ENCODE measurements at places on chromosomes 3 and 15.
A peak's percentile ranks its signal among the peaks of the same experiment; 100 is the strongest.

DNA sequence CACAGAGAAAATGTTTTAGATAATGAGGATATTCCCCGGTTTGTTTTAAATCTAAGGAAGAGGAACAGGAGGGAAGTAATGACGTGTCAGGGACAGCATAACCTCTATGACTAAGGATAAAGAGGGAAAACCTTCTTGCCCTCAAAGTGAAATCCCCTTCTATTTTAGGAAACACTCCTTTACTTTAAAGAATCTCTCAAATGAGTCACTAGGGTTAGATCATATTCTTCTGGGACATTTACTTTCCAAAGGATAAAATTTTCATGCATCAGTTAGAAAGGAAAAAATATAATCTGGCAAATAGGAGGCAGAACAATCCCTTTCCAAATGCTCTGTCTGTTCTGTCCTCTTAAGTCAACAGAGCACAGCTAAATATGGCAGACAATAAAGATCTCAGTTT is 43.2 kb upstream of the UBE2E2 start:
- DNase-seq = no peak

DNA sequence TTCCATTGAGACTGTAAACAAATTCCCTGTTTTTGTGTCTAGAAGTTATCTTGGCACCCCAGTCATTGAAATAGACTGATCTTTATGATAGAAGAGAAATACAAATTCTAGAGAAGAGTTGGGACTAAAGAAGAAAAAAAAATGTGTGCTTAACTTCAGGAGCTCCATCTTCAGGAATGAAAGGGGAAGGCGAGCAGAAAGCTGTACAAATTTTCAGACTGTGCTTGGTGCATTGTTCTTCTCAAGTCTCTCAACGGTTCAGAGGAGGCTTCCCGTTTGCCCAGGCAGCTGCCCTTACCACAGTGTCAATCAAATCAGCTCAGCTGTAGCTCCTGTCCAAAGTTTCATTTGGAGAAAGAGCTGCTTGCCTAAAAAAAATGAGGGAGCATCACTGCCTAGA is 41.7 kb downstream of the OXSM start:
- no peak for DNase-seq

DNA sequence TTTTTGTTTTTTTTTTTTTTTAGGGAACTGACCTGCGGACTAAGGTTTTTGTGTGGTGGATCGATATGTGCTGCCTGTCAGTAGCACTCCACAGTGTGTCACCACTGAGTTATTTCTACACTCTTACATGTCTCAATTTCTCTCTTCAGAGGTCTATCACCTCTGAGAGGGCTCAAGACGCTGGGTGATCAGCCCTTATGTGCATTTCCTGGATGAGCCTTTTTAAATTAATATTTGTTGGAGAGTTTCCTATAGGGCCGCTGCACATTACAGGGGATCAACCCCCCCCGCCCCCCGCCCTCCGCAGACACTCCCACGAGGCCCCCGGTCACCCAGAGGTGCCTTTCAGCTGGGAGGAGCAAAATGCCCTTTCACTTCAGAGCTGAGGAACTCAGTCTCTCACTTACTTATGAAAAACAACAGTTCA is 34.5 kb upstream of the AP4E1 start:
- DNase-seq = no peak

- no peak for DNase-seq
These were observed 3.2 kb upstream of the GABRG3 start for GRCh38 chr15:26967719-26968269.

- DNase-seq = no peak
These were observed 91.0 kb downstream of the SMAD3 start for GRCh38 chr15:67156426-67156825.

- no peak for DNase-seq
These were observed 195.7 kb downstream of the OCA2 start for GRCh38 chr15:27903405-27903804.

DNA sequence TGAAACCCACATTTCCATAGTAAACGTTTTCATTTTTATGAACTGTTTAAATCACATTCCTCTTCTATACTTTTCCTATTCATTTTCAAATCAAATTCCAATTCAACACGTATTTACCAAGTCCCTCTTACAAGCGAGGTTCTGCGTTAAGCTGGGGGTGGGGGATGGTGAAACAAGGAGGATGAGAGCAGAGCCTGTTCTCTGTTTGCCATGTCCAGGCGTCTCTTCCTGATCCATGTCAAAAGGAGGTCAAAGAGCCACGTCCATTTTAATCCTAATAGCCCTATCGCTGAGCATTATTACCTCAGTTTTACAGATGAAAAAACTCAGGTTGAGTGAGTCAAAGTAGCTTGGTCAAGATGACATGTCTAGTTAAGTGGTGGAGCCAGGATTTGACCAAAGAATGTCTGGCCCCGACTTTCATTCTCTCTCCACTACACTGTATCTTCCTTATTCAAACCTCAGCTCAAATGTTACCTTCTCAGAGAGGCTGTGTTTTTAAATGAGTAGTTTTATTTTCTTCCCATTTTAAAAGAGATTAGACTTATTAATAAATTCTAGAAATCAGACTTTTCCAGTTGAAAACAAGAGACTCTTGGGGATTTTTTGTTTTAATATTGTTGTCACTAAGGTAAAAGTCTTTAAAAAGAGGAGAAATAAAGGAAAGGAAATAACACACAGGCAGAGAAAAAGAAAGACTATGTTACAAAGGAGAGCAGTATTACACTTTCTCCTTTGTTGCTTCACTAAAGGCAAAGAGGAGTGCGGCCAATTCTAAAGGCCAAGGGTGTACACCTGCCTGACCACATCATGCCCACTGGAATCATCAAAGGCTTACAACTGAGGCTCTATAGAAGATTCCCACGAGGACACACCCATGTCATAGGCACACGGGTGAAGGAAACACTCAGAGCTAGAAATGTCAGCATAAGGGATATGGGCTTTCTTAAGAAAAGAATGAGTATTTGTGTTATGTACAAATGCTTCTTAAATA is 42.4 kb downstream of the MYO5A start:
- DNase-seq = no peak

DNA sequence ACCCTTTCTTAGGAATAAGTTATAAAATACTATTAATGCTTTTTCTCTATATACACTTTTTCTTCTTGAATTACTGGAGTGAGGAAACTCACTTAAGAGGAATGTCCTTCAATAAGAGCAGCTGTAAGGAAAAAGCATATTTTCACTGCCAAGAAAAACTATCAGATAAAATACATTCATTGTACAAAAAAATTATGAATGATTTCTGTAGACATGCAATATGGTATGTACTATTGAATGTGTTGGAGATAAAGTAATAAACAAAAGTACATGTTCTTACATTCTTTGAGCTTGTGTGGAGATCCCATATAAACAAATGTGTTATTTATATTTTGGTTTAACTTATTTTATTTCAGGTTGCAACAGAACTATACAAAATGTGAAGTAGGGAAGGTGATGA is 241.0 kb upstream of the ZNF717 start:
- DNase-seq = no peak

- no peak for DNase-seq
These were observed 56.4 kb upstream of the C15orf39 start for GRCh38 chr15:75145027-75145841.

- peak; percentile 8 for DNase-seq
These were observed 27.6 kb downstream of the XYLB start for GRCh38 chr3:38374221-38374620.

- no peak for DNase-seq
These were observed 664 bp upstream of the NR2C2 start for GRCh38 chr3:14946739-14947099.

GRCh38 chr3:34444137-34444536 is 645.7 kb downstream of the PDCD6IP start:
- DNase-seq = no peak
